GM03348 (cell line): ENCODE measurements at places on chromosomes 12 and 14.

GRCh38 chr14:81537193-81537592 lies 3.5 kb upstream of the SEL1L start:
- DNase-seq: no peak

- DNase-seq: no peak
Observed at GRCh38 chr12:111072299-111072698, 151.9 kb upstream of the MYL2 start.

GRCh38 chr14:104099096-104100041 lies 13.9 kb downstream of the ASPG start:
- DNase-seq: no peak

DNA sequence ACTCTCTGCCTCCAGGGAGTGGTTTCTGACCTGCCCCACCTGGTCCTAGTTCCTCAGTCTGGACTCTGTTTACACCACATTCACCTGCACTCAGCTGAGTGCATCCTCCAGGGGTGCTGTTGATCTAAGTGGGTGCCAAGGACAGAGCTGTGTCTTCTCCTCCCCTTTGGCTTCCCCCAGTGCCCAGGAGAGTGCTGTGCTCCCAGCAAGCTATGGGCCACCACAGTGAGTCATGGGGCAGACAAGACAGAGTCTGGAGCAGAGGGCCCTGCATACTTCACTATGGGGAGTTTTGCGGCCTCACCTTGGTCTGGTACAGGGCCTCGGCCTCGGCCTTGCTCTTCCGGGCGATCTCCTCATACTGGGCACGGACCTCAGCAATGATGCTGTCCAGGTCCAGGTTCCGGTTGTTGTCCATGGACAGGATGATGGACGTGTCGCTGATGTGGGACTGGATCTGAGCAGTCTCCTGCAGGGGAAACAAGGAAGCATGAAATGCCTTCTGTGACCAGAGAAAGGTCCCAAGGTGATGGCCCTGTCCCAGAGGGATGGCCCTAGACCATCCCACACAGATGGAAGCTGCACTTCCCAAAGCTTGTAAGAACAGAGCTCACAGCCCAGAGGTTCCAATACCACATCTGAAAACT lies 4.9 kb downstream of the KRT73 start:
- no peak for DNase-seq

GRCh38 chr14:95068521-95068920 lies 88.8 kb downstream of the DICER1 start:
- DNase-seq: no peak

DNA sequence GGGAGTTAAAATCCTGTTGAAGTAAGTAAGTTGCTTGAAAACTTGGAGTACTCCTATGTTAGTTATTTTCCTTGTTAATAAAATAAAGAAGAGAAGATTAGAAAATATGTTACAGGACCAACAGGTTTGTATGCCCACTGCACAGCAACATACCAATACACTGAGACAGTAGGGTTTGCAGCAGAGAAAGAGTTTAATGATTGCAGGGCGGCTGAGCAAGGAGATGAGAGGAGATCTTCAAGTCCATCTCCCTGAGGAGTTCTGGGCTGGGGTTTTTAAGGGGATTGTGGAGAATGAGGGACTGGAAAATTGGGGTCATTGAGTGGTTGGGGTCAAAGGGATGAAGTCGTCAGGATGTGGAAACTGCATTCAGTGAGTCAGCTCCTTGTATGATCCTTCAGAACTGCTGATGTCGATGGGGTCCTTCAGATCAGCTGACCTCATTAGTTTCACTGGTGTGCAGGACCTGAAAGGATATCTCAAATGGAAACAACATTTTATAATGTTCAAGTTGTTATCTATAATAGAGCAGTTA lies 4.3 kb upstream of the HSD17B6 start:
- DNase-seq: no peak

DNA sequence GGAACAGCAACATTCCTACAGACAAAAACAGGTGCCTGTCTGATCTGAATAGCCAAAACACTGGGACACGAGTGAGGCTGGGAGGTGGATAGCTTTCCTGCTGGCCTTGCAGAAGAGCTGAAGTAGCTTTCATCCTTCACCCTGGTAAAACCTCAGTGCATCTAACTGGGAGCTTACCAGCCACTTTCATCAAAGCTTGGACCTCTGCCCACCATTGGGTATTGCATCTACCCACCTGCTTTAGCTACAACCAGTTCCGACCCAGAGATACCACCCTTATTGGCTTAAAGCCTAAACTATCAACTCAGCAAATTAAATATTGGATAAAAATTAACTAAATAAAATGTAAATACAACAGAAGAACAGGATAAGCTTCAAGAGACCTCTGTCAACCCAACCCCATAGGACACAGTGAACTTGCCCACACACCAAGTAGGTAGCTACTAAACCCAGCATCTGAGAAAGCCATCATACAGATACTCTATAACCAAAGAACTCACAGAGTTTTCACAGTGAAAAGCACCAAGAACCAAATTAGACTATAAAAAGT lies 866.3 kb downstream of the FSCB start:
- DNase-seq: no peak

GRCh38 chr14:90615517-90616060 lies 200.6 kb downstream of the TTC7B start:
- DNase-seq: no peak

- no peak for DNase-seq
Observed at GRCh38 chr12:89029961-89030360, 322.3 kb downstream of the DUSP6 start.

DNA sequence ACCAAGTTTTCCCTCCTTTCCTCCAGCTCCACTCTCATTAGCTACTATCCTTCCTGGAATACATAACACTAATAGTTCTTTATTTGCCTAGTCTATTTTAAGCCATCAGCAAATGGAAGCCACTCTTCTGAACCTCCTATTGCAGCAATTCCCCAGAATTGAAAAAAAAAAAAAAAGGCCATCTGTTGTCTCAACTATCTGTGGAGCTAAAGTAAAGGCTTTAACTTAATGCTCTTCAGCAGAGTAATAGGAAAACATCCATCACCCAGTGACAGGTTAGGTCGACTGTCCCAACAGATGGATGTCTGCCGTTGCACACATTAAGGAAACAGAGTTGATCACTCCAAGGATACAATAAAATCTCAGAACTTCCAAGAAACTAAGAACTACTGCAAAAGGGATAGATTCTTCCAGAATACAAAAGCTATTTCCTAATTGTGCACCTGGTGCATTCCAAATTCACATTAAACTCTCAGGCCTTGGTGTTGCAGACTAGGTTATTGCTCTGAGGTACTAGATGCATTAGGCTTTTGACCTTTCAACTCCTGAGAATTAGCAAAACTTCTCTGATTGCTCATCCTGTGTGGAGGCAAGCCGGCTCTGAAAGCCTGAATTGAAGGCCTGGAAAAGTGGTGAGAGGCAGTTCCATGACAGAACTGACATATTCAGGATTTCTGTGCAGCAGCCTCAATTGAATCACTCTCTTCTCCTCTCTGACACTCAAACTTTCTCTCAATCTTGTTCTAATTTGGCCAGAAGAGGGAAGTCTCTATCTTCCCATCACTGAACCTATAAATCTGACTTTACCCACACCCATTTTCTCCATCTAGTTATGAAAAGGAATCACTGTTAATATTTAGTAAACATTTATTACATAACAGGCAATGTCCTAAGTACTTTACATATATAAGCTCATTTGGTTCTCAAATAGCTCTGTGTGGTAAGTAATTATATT lies 238.4 kb upstream of the HMGA2 start:
- no peak for DNase-seq

GRCh38 chr12:41663598-41664265 lies 475.6 kb downstream of the PDZRN4 start:
- DNase-seq: peak; percentile 55

DNA sequence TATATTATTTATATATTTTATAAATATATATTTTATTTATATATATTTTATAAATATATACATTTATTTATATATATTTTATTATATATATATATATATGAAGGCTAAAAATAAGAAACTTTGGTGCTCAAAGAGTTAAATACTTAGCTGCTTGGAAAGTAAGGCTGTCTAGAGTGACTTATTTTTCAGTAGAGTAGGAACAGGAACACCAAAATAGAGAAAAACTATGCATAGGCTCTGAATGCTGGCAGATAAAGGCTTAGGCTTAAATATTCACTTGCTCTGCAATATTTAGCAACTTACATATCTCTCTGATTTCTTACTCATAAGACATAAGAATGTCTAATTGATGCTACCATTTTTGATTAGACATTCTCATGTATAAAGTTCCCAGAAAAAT lies 991.2 kb downstream of the VRK1 start:
- DNase-seq: no peak

DNA sequence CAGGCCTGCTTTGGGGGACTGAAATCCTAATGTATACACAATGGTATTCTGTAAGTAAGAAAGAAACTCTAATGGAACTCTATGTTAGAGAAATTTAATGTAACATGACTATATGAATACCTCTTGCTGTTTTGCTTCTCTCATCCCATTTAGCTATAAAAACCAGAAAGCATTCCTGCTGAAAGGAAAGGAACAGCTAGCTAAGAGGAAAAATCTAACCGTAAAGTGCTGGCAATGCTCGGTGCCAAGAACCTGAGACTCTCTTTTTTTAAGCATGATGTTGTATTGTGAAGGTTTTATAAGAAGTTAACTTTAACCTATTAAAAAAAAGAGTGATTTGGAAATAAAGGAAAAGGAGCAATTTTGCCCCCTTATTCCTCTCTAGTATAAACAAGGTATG lies 75.6 kb upstream of the DACT1 start:
- DNase-seq: no peak

- no peak for DNase-seq
Observed at GRCh38 chr14:84298663-84299195, 1231.2 kb upstream of the FLRT2 start.

GRCh38 chr12:43737646-43738045 lies 20.9 kb downstream of the PUS7L start:
- peak; percentile 14 for DNase-seq

DNA sequence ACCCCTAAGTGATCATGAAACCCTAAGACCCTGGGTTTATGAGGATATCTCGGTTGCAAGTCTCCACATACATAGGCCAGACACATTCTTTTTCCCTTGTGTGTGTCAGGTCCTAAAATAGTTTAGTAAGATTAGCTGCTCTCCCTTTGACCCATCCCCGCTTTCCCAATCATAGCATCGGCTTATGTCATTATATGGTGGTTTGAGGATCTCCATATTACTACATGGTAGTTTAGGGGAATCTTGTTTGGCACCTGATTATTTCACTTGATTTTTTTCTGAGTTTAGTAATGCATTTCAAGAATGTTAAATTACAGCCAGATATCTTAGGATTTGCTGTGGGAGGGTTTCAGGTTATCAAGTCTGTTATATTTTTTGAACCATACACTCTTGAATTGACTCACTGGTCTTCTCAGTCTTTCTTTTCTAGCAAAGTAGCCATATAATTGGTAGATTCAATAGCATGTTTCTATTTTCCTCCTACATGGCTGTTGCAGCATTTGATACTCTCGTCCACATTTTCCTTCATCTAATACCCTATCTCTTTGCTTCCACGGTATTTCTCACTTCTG lies 68.3 kb upstream of the TRHDE start:
- DNase-seq: no peak

GRCh38 chr12:128914908-128915563 lies 61.8 kb downstream of the GLT1D1 start:
- DNase-seq: no peak

GRCh38 chr12:2258025-2258424 lies 205.2 kb downstream of the CACNA1C start:
- DNase-seq: no peak

DNA sequence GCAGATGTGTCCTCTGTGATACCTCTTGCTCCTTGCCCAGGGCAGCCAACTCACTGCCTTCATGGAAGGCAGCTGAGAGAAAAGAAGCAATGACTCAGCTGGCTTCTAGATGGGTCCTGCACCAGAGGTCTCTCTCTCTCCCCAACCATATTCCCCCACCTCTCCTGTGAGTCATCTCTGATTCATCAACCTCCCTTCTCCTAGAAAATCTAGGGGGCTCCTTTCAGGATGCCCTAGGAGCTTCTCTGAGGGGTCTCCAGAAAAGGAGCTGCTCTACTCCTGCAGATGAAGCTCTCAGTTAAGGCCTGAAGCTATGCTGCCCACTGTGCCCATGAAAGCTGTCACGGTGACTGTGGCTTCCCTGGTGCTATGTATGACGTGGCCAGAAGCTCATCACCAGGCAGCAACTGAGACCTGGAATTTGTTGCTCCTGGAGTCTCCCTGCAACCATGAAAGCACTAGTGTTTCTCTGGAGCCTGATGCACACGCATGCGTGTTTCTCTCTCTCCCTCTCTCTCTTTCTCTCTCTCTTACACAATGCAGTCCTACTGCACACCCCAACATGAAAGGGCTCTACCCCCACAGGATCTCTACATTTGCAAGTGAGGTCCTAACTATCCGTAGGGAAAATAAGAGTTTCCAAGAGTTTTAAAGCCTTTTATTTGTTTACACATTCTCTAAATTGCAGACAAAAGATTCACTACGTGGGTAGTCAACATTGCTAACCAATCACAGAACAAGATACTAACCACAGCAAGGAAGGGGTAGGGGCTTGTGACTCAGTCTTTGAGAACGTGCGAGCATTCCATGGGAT lies 285.3 kb downstream of the DPF3 start:
- peak; percentile 92 for DNase-seq

DNA sequence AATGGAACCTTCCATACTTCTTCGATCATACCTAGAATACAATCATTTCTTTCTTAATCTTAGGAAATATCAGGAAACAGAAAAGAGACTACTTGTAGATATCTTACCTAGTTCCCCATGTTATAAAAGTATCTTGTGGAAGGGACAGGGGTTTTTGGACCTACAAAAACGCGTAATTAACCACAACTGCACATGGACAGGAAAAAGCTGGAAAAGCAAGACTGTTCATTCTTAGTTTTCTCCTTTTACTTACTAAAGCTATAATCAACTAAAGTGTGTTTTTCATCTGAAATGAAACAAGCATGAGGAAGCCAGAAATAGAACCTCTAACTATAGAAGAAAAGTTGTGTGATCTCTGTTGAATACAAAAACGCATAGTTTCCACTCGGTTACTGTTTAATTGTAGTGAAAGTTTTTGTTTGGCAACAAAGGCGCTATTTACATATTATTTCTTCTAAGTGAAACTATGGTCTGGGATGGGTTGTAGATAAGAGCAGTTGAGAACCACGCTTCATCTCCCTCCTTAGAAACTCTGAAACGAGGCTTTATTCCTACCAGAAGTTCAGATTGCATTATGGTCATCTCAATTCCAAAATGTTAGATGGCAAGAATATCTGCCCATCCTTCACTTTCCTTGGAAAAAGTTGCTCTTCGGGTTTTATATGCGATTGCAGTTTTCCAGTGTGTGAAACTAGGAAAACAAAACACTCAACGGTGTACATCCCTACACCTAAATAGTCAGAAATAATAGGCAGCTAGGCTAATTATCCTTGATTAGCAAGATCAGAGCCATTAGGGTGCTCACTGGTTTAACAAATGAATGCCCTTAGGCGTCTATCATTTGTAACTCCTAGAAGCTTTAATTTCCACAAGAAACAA lies 1.1 kb downstream of the BCAT1 start:
- DNase-seq: no peak

DNA sequence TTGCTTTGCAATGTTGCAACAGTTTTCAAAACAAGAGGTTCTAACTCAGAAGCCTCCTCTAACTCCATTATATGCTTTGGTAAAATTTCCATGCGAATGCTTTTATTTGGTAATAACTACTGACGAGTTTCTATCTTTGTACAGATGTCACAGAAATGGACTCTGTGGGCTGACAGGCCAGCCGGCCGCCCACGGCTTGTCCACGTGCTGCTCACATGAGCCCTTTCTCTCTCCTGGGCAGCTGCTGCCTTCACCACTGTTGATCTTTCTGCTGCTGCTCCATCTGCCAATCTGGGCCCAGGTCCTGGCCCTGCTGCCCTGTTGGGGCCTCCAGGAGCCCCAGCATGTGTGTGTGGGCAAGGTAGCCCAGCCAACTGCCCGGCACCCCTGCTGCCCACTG lies 168.2 kb upstream of the TMEM132C start:
- DNase-seq: no peak
